Stimulated activated CD8-positive, alpha-beta memory T cell treated with anti-CD3 and anti-CD28 coated beads, Interleukin-7, amount 100 ng/mL, for 1 hour (primary cell): ENCODE measurements at places on chromosomes 11 and 22.

- DNase-seq: no peak
Observed at GRCh38 chr11:118175993-118176777, at the start of gene SCN2B. TSS of gene SCN2B (minus strand) at chr11:118176639. CDS start at chr11:118176431, 208 bp downstream.

DNA sequence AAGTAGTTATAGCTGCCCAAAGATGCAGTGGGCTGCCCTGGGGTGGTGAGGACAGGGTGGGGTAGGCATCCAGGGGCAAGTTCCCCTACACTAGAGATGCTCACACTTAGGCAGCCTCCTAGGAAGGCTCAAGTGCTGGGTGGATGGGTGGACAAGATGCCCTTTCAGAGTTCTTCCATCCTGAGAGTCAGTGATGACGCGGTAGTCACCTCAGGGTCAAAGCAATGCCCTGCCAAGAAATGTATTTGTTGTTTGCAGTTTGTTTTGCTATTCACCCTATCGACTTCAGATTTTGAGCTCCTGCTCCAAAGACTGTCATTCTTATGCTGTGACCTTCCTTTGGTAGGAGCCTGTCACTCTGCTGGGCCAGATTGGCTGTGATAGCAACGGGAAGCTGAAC is 18.9 kb downstream of the POLA2 start:
- no peak for DNase-seq

- DNase-seq: no peak
Observed at GRCh38 chr11:66739983-66740382, 11.0 kb upstream of the SPTBN2 start.

GRCh38 chr11:61345170-61345610 is 12.2 kb downstream of the TKFC start:
- no peak for DNase-seq

GRCh38 chr11:95831198-95831883 is 41.0 kb downstream of the CEP57 start:
- no peak for DNase-seq

GRCh38 chr11:101323997-101324396 is 194.4 kb upstream of the PGR start:
- no peak for DNase-seq

DNA sequence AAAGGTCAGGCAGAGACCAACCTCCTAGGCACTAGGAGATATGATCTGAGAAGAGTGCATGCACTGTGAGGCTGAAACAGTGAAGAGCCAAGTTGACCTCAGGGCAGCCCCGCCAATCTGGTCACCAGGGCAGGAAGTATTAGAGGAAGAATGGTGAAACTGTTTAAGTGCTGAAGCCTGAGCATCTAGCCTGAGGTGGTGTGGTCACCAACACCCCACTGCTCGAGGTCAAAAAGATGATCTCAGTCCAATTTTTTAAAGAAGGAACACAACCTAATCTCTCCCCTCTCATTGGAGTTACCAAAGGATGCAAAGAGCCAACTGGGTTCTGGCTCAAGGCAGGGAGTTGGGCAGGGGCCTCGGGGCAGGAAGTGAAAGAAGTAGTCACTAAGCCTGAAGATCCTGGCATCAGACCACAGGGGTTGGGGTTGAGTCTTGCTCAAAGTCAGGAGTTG is 4.0 kb downstream of the APBB1 start:
- DNase-seq: no peak

DNA sequence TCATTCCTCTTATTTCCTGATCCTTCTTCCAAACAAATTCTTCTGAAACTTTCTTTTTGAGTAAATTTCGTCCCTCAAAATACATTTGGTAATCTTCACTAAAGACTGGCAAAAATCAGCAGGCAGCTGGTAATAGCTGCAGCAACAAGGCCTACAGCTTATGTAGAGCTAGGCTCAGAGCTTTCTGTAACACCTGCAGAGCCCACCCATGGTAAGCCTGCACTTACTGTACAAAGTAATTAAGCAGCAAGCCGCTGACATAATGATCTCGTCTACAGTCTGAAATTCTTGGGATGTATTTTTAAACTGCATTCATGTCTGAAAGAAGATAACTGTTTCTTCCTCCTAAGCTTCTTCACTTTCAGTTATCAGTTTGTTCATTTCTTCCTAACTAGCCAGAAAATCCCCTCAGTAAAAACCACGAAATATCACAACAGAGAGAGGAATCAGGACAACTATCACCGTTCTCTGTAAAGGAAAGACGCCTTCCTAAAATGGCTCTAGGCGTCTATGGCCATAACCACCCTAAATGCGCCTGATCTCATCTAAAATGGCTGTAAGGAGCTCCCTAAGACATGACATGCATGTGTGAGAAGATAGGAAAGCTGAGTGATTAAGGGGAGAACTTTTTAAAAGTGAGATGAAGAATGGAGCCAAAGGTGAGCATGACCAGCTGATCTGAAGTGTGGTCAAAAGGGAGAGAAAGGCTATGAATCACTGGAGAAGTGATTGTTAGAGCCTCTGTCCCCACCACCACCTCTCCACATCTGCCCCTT is 56.2 kb downstream of the DENND5A start:
- no peak for DNase-seq
